Activated T-helper 1 cell treated with anti-CD3 and anti-CD28 coated beads, Interleukin-12 subunit alpha, Interleukin-12 subunit beta, Interleukin-2, Interleukin-4 antibody, amounts not matched to agents 30 ng/mL and 10 ng/mL and 1 ng/mL, durations not matched to agents 14 hours and 24 hours and 36 hours (primary cell): ENCODE measurements at places on chromosomes 2 and 18.

- DNase-seq: no peak
Observed at GRCh38 chr2:136141510-136142149, 23.7 kb upstream of the CXCR4 start.

GRCh38 chr2:43634604-43635306 is 2.3 kb upstream of the PLEKHH2 start:
- no peak for DNase-seq

- no peak for DNase-seq
Observed at GRCh38 chr2:172877826-172878225, 142.2 kb downstream of the RAPGEF4 start.

GRCh38 chr18:80229766-80230745 is 17.3 kb downstream of the PARD6G start:
- DNase-seq: no peak

- no peak for DNase-seq
Observed at GRCh38 chr18:80173060-80173459, 64.0 kb downstream of the ADNP2 start.

DNA sequence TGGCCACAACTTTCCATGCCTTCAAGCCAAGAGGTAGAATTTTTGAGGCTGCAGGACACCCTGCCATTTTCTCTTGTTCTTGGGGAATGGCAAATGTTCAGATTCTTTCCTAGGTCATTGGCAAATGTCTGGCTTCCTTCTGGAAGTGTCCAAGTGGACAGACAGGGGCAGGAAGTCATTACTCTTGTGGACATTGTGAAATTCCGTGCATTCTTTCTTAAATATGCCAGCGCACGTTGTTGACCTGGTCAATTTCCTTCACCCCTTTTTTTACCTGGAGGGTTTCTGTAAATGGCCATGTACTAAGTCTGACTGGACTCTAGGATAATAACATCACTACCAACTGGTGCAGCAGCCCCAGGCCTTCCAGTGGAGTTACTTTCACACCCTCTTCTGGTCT is 13.9 kb downstream of the ASB18 start:
- DNase-seq: no peak

DNA sequence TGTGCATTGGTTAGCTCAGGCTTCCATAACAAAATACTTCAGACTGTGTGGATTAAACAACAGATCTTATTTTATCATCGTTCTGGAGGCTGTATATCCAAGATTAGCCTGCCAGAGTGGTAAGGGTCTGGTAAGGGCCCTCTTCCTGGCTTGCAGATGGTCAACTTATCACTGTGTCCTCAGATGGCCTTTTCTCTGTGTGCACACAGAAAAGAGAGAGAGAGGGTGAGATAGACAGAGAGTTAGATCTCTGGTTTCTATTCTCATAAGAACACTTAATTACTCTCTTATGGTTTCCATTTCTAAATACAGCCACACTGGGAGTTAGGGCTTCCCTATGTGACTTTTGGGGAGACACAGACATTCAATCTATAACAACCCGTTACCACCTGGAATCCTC is 1003.5 kb downstream of the TSN start:
- no peak for DNase-seq

- DNase-seq: peak; percentile 50
Observed at GRCh38 chr2:74843899-74844298, 10.0 kb downstream of the HK2 start.

GRCh38 chr2:128736046-128736688 is 417.5 kb upstream of the HS6ST1 start:
- no peak for DNase-seq

DNA sequence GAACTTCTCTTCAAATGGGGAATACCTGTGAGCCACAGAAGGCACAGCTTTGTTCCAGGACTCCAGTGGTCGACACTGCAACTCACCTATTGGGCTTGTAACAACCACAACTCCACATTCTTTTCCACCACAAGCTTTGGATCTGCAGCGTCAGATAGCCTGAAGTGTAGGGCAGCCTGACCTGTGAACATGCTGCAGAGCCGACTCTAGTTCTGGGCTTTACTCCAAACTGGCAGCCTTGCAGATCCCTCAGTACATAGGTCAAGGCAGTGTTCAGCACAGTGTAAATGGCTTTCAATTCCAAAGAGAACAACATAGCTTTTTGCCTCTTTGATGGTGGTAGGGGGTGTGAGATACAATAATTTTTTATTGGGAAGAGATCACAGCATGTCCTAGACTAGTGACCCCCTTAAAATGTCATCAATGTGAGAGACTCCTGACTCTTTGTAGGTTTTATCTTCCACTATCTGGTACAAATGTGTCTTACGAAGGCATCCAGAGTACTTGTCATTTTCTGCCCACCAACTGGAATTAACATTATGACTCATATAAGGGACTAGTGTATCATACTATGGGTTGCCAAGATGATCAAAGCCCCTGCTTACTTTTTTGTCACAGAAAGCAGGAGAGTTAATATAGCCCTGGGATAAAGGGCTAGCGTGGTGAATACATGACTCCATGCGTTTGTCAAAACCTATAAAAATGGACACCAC is 149.8 kb downstream of the COPS8 start:
- no peak for DNase-seq

- no peak for DNase-seq
Observed at GRCh38 chr2:218710334-218710686, 325 bp upstream of the TTLL4 start.

DNA sequence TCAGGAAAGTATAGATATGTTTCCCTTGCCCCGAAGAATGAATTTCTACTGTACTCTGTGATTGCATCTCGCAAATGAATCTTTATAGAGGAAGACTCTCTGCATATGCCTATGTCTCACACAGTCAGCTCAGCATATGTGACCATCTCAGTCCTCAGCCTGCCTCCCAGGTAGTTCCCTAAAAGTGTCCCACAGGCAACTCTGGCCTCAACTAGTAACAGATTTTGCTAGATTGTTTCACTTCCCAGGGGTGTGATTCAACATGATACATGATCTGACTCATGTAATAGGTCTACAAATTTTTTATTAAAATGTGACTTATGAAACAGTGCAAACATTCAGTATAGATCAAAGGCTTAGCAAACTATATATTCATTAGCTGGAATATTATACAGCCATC is 296.6 kb upstream of the CRIM1 start:
- DNase-seq: no peak

- no peak for DNase-seq
Observed at GRCh38 chr2:158716121-158716791, 78.9 kb upstream of the DAPL1 start.

DNA sequence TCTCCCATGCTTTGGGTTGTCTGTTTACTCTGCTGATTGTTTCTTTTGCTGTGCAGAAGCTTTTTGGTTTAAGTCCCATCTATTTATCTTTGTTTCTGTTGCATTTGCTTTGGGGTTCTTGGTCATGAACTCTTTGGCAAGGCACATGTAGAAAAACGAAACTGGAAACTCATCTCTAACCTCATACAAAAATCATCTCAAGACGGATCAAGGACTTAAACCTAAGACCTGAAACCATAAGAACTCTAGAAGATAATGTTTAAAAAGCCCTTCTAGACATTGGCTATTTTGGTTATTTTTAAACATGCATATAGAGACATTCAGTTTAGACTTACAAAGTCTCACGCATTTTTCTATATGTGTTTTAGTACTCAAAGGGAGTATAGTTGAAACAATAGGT is 1164.3 kb upstream of the GYPC start:
- no peak for DNase-seq

GRCh38 chr2:199273042-199273511 is 184.7 kb downstream of the SATB2 start:
- DNase-seq: no peak

DNA sequence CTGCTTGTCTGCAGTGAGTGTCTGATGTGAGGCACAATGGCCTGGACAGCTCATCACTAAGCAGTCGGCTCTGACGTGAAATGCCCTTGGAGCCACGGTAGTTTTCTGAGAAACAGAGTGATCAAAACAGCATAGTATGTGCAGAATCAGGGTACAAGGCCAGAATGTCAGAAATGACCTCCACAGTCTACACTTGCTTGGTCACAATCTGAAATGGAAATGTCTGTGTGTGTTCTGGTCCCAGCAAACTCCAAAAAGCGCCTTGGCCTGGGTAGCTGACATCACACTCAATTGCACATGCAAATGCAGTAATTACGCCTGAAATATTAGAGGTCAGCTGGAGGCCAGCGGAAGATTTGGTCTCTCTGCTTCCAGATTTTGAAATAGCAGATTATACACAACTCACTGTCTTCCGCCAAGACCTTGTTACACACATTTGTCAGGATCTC is 95.4 kb downstream of the CTAGE1 start:
- DNase-seq: no peak
